Activated T-helper 1 cell treated with anti-CD3 and anti-CD28 coated beads, Interleukin-2, amount 50 U/mL, for 16 hours (primary cell): ENCODE measurements at places on chromosomes 5 and 9.

DNA sequence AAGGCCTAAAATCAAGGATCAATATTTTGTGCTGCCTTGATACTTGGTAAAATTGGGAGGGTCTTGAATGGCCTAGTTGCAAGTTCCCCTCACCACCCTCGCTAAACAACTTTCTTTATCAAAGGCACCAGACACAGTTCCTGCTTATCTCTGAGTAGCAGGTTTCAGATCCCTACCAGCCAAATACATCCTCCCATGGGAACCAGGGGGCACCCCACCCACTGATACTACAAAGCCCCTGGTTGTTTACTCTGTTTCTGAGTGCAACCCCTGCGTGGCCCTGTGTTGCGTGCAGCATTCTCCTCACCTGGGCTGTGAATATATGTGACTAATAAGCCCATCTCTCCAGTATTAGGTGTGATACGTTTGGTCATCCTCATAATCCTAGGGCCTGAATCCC lies 314.9 kb downstream of the DRD1 start:
- no peak for DNase-seq

GRCh38 chr9:101365181-101365580 lies 19.6 kb downstream of the BAAT start:
- no peak for DNase-seq

DNA sequence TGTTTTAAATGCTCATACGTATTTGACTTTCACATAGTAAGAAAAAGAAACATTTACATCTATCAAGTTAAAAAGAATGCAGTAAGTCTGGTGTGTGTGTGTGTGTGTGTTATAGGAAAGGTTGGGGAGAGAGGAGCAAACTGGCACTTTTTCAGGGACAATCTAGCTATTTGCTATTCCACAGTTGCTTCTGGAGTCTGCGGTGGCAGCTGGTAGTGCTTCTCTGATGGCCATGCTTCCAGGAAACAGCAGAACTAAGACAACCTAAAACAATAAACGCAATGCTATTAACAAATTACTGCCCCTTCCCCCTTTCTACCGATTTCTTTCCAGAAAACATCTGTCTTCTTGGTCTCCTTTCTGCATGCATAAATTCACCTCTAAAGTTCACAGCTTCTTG lies 70.0 kb upstream of the CDH10 start:
- DNase-seq: no peak

- no peak for DNase-seq
Observed at GRCh38 chr5:11104210-11104609, 343.2 kb upstream of the DAP start.

DNA sequence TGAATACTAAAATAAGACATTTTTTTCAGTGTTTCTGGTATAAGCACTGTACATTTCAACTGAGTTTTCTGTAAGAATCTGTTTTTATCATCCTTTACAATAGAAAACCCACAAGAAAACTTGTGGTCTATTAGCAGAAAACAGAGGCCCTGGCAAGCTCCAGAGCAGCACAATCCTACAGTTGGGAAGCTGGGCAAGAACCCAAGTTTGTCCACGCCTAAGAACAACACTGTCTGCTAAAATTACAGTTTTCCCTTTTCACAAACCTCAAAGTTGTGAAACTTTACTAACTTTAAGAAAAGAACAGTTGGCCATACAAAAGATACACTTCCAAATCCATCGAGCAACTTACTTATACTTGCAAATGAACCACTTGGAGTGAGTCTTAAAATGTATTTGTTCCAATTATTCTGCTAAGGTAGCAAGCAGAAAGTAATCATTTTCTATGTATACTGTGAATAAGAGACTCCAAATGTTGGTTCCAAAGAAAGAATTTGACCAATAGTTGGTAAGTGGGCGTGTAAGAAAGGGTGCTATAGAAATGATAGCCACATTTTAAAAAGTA lies 982.0 kb upstream of the ARRDC3 start:
- DNase-seq: no peak

- no peak for DNase-seq
Observed at GRCh38 chr9:105968811-105969466, 274.6 kb downstream of the TMEM38B start.

DNA sequence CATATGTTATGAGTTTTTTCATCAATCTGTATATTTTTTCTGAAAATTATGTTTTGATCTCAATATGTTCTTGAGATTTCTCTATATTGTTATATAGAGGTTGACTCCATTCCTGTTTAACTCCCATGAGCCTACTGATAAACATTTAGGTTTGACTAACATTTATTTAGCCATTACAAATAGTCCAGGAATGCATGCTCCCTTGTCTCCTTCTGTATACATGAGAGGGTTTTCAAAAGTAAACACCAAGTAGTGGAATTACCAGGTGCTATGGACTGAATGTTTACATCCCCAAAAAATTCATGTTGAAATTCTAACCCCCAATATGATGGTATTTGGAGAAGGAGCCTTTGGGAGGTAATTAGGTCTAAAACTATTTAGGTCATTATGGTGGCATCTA lies 3.5 kb upstream of the OR5C1 start:
- no peak for DNase-seq

DNA sequence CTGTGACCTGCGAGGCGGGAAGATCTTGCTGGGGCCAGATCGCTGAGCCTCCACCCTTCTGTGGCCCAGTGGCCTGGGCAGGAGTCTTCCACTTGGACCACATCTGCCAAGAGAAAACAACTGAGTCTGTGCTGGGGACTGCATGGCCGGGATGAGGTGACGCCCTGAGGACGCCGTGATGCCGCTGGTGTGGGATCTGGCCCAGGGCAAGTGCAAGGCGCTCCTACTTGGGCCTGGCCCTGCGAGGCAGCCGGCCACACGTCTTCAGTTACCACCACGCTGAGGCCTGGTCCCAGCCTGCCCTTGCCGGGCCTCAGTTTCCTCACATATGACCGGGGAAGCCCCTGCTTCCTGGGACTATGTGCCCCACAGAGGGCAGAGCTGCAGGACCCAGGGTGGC lies 133.4 kb downstream of the SLC25A46 start:
- DNase-seq: no peak

- no peak for DNase-seq
Observed at GRCh38 chr5:78813906-78814530, 165.4 kb upstream of the LHFPL2 start.

DNA sequence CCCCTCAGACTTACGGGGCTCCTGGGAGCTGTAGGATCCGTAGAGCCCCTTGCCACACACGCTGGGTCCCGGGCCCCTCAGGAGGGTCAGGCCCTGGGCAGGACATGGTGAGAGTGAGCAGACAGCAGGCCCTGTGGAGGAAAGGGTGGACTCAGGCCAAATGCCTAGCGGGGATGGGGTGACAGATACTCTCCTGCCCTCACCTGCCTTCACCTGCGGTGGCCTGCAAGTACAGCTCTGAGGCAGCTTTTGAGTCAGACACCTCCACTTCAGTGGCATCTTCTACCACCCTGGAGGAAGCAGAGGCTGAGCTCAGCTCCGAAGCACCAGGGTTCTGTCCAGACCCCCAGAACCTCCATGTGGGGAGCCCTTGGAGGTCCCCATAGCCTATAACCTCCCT lies 26.2 kb downstream of the SLC35A4 start:
- no peak for DNase-seq

DNA sequence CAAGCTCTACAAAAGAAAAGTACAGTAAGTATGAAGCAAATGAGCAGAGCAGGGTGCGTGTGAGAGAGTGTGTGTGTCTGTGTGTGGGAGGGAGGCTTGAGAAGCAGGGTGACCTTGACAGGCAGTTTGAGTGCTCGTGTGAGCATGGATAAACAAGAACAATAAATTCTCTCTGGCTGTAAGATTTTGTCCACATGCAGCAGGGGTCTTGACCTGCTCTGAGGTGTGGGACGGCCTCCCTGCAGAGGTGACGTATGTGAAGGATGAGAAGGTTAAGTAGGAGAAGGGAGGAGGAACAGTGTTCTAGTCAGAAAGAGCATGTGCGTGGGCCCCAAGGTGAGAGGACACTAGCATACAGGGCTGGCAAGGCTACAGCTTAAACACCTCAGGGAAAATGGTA lies 49.0 kb downstream of the SPTLC1 start:
- DNase-seq: no peak

- no peak for DNase-seq
Observed at GRCh38 chr5:132528866-132529634, 14.3 kb downstream of the IL5 start.

- no peak for DNase-seq
Observed at GRCh38 chr5:168578006-168578405, 1.2 kb downstream of the PANK3 start.
